Activated naive CD4-positive, alpha-beta T cell (primary cell): ENCODE measurements at places on chromosomes 6 and 20.

DNA sequence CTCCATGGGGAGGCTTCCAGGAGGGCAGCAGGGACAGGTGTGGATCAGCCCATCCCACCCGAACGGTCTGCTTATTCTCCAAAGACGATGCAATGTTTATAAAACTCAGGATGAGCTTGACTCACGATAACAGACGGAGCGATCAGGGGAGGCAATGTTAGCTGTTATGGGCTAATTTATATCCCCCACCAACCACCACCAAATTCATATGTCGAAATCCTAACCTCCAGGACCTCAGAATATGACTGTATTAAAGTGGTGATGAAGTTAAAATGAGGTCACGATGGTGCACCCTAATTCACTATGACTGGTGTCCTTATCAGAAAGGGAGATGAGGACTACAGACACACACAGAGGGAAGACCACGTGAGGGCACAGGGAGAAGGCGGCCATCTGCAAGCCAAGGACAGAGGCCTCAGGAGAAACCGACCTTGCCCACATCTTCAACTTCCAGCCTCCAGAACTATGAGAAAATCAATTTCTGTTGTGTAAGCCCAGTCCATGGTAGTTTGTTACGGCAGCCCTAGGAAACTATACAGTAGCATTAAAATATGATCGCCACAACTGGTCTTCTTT lies 7.0 kb downstream of the ADTRP start:
- no peak for DNase-seq

DNA sequence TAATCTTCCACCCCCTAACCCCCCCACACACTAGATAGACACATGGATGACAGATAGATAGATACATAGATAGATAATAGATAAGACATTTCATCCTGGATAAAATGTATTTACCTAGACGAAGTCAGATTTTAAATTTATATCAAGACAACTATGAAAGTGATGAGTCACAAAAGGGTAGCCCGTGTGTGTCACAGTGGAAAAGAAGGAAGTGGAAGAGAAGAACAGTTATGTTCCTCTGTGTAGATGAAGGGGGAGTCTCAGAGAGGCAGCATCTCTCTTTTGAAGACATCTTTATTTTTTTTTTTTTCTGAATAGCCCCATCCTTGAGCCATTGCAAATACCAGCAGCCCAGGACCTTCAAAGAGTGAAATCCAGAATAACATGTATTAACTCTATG lies 121.7 kb upstream of the VGLL2 start:
- DNase-seq, result no peak

- no peak for DNase-seq
Measured at GRCh38 chr20:47815416-47815806, 30.1 kb upstream of the SULF2 start.

- DNase-seq, result no peak
Measured at GRCh38 chr6:41039060-41039998, at the start of gene UNC5CL. TSS of gene UNC5CL (minus strand) at chr6:41039221. CDS start at chr6:41035074, 4,147 bp downstream.

DNA sequence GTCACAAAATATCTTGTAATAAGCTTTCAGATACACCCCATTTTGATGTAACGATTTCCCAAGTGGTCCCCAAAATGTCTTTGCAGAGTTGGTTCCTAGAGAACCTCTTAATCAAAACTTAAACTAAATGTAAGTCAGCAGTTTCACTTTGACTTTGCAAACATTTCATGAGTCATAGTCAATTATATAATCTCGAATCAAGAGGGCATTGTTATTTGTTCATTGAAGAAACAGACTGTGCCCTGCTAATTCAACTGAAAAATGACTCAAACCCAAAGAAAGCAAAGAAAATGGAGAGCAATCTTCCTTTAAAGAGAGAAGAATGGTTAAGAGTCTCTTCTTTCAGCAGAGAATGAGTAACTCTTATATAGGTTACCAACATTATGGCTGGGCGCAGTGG lies 58.3 kb downstream of the IPCEF1 start:
- no peak for DNase-seq

GRCh38 chr20:37302981-37303380 lies 13.5 kb downstream of the MANBAL start:
- no peak for DNase-seq

DNA sequence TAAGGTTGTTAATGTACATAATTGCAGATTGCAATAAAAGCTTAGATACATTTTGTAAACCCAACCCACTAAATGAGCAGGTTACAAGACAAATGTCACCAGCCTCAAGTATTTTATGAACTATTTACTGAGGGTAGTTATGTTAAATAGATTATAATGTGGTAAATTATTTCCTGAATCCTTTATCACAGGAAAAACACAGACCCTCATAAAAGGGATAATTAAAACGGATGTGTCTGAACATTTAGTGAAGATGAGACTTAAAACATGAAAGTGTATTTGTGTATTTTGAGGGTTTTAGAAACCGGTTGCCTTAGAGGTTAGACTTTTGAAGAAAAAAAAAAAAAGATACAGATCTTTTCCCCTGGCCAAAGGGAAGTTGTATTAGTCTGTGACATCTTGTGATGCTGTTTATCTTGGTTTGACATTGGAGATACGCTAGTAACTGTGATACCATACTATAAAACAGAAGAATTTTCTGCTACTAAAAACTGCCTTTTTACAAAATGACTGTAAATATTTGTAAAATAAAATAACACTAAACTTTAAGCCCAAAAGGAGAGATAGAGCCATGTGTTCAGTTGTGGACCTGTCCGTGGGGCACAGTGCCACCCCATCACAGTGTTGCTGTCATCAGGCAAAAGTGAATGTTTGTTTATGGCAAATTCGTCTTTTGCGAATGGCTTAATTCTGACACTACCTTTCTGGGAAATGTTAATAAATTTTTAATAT lies 9.7 kb downstream of the DYNLT1 start:
- no peak for DNase-seq

DNA sequence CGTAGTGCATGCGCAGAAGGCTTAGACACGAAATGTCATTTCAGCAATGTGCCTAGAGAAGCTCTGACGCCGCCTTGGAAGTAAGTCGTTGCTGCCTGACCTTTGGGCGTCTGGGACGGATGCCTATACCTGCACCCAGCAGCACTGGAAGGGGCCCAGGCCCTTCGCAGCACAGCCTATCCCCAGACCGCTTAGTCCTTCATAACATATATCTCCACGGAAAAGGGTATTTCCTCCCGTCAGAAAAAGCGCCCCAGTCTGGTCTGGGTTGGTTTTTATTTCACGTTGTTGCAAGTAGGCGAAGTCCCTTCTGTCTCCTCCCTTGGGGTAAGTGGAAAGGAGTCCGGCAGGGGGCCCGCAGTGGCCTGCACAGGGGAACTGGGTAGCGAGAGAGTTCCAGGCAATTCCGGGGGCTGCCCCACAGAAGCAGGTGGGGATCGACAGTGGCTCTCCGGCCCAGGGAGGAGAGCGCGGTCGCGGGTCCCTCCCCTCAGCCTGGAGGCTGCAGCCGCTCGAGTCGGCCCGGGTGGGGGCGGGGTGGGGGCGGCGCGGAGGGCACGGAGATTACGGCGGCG lies 559 bp upstream of the EYA4 start:
- DNase-seq, result no peak

GRCh38 chr6:132931313-132931712 lies 116.9 kb downstream of the RPS12 start:
- DNase-seq, result no peak

- no peak for DNase-seq
Measured at GRCh38 chr6:157019115-157019641, 242.0 kb downstream of the ARID1B start.

DNA sequence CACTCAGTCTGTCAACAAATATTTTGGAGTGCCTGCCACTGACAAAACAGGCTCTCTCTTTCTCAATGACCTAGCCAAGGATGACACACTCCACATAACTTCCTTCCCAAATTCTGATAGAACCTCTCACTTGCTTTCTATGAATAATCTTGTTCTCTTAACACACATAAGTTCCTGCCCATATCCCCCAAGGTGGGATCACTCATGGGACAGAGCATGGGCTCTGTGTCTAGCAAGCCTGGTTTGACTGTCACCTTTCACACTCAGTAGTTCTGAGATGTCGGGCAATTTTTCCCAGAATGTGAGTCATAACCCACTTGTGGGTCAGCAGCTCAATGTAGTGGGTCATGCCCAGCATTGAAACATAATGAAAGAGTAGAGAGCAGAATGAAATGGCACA lies 78.1 kb downstream of the LRFN2 start:
- DNase-seq, result no peak

DNA sequence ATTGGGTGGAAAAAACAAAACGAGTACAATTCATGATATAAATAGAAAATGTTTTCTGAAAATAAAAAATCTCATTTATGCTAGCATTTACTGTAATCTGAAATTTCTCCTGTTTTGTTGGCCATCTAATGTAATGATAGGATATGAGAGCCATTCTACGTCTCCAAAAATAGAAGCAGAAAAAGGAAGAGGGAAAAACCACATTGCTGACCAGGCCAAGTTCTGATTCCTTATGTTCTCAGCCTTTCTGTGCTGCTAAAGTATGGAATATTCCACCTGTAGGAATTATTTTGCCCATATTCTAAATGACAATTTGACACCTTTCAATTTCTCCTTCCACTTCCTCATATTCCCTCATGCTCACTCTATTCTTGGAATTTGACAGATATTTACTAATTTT lies 110.2 kb downstream of the TBXT start:
- DNase-seq, result no peak

DNA sequence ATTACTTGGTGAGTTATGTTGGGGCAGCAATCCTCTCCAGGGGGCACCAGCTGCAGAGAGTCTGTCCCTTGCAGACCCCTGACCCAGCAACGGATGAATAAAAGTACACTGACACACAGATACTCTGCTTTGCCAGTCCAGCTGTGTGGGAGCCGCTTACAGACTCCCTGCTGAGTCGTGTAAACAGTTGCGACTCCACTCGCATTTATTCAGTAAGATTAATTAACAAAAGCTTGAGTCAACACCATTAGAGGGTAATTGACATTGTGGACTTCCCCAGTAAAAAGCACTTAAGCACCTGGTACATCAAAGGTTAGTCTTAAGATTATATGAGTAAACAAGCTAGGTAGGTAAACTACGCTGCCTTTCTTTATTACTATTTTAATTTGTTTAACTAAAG lies 92.0 kb upstream of the TMEM181 start:
- no peak for DNase-seq

GRCh38 chr6:156309017-156309416 lies 468.2 kb upstream of the ARID1B start:
- no peak for DNase-seq

DNA sequence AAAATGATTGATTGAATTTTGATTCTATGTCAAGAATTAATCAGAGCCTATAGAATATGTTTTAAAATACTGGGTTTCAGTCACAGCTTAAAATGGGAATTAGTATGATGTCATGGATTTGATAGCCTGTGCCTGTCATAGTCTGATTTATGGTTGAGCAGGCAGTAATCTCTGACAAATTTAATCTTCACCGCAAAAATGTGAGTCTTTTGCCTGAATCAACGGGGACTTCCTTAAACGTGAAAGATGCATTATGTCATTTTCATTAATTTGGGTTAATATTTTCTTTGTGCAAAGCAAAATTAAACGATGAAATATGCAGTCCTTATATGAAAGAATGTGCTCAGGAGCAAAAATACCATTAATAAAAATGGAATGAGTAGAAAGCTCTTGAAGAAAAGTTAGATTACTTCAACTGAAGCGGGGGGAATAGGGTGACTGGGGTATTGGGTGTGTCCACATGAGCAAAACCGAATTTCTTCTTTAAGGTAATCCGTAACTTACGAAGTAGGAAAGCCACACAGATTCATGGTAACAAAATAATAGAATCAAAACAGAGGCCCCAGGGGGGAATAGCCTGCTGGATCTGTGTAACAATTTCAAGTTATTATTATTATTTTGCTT lies 339.6 kb upstream of the NOX3 start:
- no peak for DNase-seq

DNA sequence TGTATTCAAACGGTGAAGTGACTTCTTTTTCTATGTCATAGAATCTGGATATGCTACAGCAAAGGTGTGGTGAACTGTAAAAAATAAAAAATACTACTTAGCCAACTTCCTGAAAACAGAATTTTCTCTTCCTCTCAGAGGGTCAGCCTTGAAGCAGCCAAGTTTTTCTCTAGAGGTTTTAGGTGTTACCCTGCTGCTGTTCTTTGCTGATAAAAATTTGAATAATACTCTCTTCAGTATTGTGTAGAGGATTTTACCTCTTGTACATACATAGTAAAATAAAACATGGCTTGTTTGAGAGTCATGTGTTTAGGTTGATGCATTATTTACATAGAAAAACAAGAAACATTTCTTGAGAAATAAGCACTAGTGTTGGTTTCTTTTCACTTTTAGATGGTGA lies 458.4 kb downstream of the TBC1D32 start:
- DNase-seq, result no peak

- no peak for DNase-seq
Measured at GRCh38 chr6:72504406-72504805, 117.5 kb upstream of the KCNQ5 start.

GRCh38 chr6:42471714-42472113 lies 20.0 kb upstream of the TRERF1 start:
- DNase-seq, result no peak

GRCh38 chr6:122365775-122366403 lies 33.6 kb upstream of the HSF2 start:
- no peak for DNase-seq

DNA sequence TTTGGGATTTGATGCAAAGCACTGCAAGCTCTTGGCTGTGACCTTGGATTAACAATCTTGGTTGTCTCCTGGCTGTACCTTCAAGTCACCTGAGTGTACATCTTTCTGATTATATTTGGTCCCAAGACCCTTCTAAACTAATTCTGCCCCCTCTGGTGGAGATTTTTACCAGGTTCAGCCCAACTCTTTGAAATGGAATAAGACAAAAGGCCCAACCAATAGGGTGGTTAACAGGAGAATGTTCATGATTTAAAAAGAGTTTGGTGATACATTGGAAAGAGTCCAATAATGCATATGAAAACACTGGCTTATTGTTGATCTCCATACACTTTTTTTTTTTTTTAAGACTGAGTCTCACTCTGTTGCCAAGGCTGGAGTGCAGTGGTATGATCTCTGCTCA lies 77.5 kb upstream of the CD83 start:
- DNase-seq, result no peak

- DNase-seq, result no peak
Measured at GRCh38 chr6:153056308-153056707, 53.8 kb upstream of the MTRF1L start.

DNA sequence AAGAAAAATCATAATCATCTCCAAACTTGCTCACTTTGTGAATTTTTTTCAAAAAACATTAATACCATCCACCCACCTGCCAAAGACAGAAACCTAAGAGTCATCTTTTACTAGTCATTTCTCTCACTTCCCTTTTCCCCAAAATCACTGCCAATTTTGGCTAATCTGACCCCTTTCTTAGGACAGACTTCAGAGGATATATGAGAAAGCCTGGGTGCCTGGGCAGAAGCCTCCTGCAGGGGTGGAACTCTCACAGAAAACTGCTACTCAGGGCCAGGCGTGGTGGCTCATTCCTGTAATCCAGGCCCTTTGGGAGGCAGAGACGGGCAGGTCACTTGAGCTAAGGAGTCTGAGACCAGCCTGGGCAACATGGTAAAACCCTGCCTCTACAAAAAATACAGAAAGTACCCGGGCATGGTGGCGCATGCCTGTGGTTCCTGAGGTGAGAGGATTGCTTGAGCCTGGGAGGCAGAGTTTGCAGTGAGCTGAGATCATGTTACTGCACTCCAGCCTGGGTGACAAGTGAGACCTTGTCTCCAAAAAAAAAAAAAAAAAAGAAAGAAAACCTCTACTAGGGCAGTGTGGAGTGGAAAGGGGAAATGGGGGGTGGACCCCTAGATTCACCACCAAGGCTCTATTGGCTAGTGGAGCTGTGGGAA lies 3.8 kb downstream of the DEK start:
- no peak for DNase-seq

GRCh38 chr6:134020543-134020942 lies 31.9 kb downstream of the SLC2A12 start:
- no peak for DNase-seq

- no peak for DNase-seq
Measured at GRCh38 chr6:66418906-66419305, 711.9 kb upstream of the EYS start.
